ENCODE measurements at places on chromosomes 16 and 17. TPM values are rescaled to one million over a fixed set of nuclear protein-coding genes. Genes with fewer than 3 reads are reported as not detected.
A peak's percentile ranks its signal among the peaks of the same experiment; 100 is the strongest.

- no peak for DNase-seq
- no peaks in the 10 kb centered on the region for H3K27me3 ChIP-seq
- no peak overlapping the region for H3K27ac ChIP-seq
- no peak overlapping the region for H3K4me3 ChIP-seq
- H3K4me1 ChIP-seq = peaks cover 24% of the 10 kb centered on the region
- peaks cover 5% of the 10 kb centered on the region for H3K36me3 ChIP-seq
Measured at GRCh38 chr16:17223576-17223975, 247.2 kb downstream of the XYLT1 start.

DNA sequence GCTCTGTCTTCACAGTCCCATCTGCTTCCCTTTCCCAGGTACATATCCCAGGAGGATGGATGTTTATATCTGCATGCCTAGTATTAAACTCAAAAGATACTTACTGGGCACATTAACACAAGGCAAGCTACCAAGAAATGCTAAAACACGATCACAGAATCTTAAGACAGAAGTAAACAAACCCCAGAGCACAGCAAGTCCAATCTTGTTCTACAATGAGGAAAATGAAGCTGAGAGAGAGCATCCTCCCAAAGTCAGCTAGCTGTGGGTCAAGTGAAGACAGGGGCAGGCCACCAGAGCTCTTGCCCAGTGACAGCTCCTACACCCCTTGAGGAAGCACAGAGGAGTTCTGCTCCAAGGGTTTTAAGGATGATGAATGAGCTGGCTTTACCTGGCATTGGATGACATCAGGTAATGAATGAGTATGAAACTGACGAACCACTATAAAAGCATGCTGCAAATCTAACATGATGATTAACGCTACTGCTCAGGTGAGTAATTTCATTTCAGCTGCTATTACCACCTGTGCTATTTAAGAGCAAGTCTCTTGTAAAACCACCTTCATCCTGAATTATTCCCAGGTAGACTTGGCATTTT, 20.3 kb downstream of the XPO6 start:
- H3K4me3 ChIP-seq = peak overlapping the region; percentile 27
- peaks cover 23% of the 10 kb centered on the region for H3K36me3 ChIP-seq
- peak overlapping the region; percentile 83 for H3K27ac ChIP-seq
- DNase-seq = no peak

- no peaks in the 10 kb centered on the region for H3K27me3 ChIP-seq
- no peak overlapping the region for H3K27ac ChIP-seq
- no peak for DNase-seq
- no peak overlapping the region for H3K4me3 ChIP-seq
Measured at GRCh38 chr16:21650521-21650920, 1.9 kb downstream of the IGSF6 start.

DNA sequence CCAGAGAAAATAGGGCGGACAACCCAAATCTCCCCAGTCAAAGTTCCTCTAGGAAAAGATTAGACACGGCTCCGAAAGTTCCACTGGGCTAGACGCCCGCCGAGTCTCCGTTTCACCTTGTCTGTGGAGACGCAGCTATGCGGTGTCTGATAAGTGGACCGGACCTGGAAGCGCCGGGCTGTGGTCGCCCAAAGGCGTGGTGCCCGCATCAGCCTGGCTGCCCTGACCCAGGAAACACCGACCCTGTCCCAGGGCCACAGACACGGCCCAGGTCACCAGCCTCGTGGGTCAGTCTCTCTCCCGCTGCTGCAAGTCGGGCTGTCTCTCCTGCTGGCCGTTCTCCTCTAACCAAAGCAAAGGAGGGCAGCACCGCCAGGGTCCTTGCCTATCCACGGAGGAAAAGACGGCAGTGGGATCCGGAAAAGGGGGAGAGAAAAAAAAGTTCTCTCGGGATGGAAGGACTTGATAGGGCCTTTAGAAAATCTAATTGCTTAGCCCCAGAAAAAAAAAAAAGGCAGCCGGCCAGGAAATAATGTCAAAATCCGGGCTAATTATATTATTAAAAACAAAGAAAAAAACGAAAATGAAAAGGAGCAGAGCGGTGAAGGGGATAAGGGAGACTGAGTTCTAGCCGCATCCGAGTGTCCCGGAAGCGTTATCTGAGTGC, 13.9 kb upstream of the FOXF1 start:
- no peak overlapping the region for H3K27ac ChIP-seq
- H3K27me3 ChIP-seq = peaks cover 94% of the 10 kb centered on the region
- no peak for DNase-seq
- no peaks in the 10 kb centered on the region for H3K36me3 ChIP-seq
- H3K4me1 ChIP-seq = peaks cover 19% of the 10 kb centered on the region
- peak overlapping the region; percentile 69 for H3K4me3 ChIP-seq

ADPRM gene
- 7.8 TPM for total RNA-seq

DNA sequence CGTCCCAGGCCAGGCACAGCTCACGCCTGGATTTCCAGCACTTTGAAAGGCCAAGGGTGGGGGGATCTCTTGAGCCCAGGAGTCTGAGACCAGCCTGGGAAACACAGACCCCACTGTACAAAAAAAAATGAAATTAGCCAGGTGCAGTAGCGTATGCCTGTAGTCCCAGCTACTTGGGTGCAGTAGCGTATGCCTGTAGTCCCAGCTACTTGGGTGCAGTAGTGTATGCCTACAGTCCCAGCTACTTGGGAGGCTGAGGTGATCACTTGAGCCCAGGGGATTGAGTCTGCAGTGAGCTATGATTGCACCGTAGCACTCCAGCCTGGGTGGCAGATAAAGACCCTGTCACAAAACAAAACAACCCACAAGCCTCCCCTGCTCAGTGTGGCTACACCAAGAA, 27.0 kb upstream of the SLC25A19 start:
- H3K27ac ChIP-seq = no peak overlapping the region
- no peak for DNase-seq
- H3K4me1 ChIP-seq = no peaks in the 10 kb centered on the region
- no peak overlapping the region for H3K4me3 ChIP-seq
- H3K36me3 ChIP-seq = no peaks in the 10 kb centered on the region

GRCh38 chr17:1617620-1618174, 10.9 kb downstream of the SLC43A2 start:
- H3K27ac ChIP-seq = peak overlapping the region; percentile 31
- no peak overlapping the region for H3K4me3 ChIP-seq
- H3K27me3 ChIP-seq = no peaks in the 10 kb centered on the region

PRAC2 gene
- total RNA-seq = not detected

DNA sequence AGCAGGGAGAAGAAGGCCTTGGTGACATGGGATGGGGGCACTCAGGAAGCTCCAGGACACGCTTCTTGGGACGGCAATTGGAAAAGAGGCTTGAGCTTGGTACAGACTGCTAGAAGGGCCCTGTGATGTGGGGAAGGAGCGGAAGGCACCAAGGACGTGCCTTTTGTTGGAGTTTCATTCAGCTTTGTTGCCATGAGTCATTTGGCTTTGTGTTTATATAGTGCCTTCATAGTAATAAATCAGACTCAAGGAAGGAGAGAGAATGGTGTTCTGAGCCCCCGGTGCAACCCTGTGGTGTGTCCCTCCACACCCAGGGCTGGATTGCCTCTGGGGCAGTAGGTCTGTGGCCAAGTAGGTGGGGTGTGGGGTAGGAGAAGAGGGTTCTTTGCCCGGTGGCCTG, 7.4 kb upstream of the TBX4 start:
- H3K4me3 ChIP-seq = no peak overlapping the region
- no peak overlapping the region for H3K27ac ChIP-seq
- H3K4me1 ChIP-seq = peaks cover 11% of the 10 kb centered on the region
- no peaks in the 10 kb centered on the region for H3K36me3 ChIP-seq

GRCh38 chr17:21278450-21279197, 5.9 kb upstream of the MAP2K3 start:
- DNase-seq = no peak
- H3K36me3 ChIP-seq = no peaks in the 10 kb centered on the region
- H3K27me3 ChIP-seq = peaks cover 41% of the 10 kb centered on the region
- H3K4me3 ChIP-seq = no peak overlapping the region
- peaks cover 9% of the 10 kb centered on the region for H3K4me1 ChIP-seq

SLC52A1 gene
- total RNA-seq = 1.5 TPM

BCO1 gene
- total RNA-seq = 3.0 TPM

- H3K27ac ChIP-seq = peak overlapping the region; percentile 68
- H3K4me1 ChIP-seq = peaks cover 19% of the 10 kb centered on the region
- peak overlapping the region; percentile 70 for H3K4me3 ChIP-seq
- H3K36me3 ChIP-seq = no peaks in the 10 kb centered on the region
- peak; percentile 90 for DNase-seq
Measured at GRCh38 chr17:7296189-7296861, 1.9 kb upstream of the YBX2 start.

SLC2A4 gene
- total RNA-seq = 1.2 TPM

WNK4 gene
- total RNA-seq = 4.2 TPM

TBC1D26 gene
- 0.45 TPM for total RNA-seq

CLDN6 gene
- 98.9 TPM for total RNA-seq

DNA sequence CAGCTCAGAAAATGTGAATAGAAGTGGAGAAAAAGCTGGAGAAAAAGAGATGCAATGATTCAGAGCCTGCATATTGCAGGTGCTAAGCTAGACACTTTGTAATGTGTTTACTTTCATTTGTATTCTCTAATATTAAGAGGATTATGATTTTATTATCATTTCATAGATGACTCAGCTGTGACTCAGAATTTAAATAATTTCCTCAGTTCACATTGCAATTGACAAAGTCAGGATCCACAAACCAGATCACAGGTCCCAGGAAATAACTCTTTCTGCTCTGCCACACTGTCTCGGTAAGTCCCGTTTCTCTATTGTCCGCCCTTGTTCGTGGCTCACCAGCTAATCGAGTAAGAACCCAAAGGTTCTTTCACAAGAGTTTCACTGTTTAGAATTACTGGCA, 235.4 kb upstream of the MON1B start:
- H3K4me3 ChIP-seq = no peak overlapping the region
- no peak overlapping the region for H3K27ac ChIP-seq
- peaks cover 4% of the 10 kb centered on the region for H3K27me3 ChIP-seq
- DNase-seq = no peak

GRCh38 chr17:73474370-73474988, 162.7 kb upstream of the CDC42EP4 start:
- peaks cover 10% of the 10 kb centered on the region for H3K36me3 ChIP-seq
- no peak overlapping the region for H3K4me3 ChIP-seq
- DNase-seq = no peak
- peaks cover 37% of the 10 kb centered on the region for H3K4me1 ChIP-seq
- H3K27ac ChIP-seq = peak overlapping the region; percentile 51

- peaks cover under 1% of the 10 kb centered on the region for H3K27me3 ChIP-seq
- no peaks in the 10 kb centered on the region for H3K4me1 ChIP-seq
- no peak overlapping the region for H3K27ac ChIP-seq
- H3K36me3 ChIP-seq = no peaks in the 10 kb centered on the region
- no peak for DNase-seq
- H3K4me3 ChIP-seq = no peak overlapping the region
Measured at GRCh38 chr16:24228514-24228913, 27.6 kb upstream of the CACNG3 start.

- H3K27ac ChIP-seq = no peak overlapping the region
- no peaks in the 10 kb centered on the region for H3K36me3 ChIP-seq
- peaks cover 9% of the 10 kb centered on the region for H3K4me1 ChIP-seq
- H3K27me3 ChIP-seq = no peaks in the 10 kb centered on the region
- no peak for DNase-seq
- H3K4me3 ChIP-seq = no peak overlapping the region
Measured at GRCh38 chr16:89498839-89499238, 8.5 kb upstream of the ANKRD11 start.

- no peak overlapping the region for H3K27ac ChIP-seq
- no peak overlapping the region for H3K4me3 ChIP-seq
- no peaks in the 10 kb centered on the region for H3K36me3 ChIP-seq
- H3K27me3 ChIP-seq = no peaks in the 10 kb centered on the region
- peaks cover 22% of the 10 kb centered on the region for H3K4me1 ChIP-seq
Measured at GRCh38 chr17:36608794-36609497, 7.6 kb downstream of the MRM1 start.

SDR42E1 gene
- total RNA-seq = not detected

FBXW10 gene
- total RNA-seq = 0.22 TPM

TMEM204 gene
- 1.0 TPM for total RNA-seq

GRCh38 chr16:53904533-53904932, 200.6 kb downstream of the FTO start:
- H3K4me3 ChIP-seq = no peak overlapping the region
- no peaks in the 10 kb centered on the region for H3K27me3 ChIP-seq
- no peak overlapping the region for H3K27ac ChIP-seq

DNA sequence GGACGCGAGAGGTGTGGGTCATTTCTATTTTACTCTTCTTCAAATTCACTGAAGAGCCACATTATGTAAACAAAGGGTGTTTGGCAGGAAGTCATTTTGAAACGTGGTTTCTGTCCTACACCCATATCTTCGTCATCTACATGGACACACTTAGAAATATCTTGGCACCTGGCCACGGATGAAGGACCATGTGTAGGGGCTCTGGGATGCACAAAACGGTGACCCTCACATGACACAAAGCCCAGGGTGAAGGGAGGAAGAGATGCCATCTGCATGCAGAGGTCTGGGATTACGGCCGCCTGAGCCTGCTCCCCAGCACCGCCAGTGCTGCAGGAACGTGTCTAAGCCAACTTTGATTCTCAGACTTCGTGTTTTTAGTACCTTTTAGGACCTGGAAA, 130.2 kb upstream of the CHMP6 start:
- no peaks in the 10 kb centered on the region for H3K27me3 ChIP-seq
- no peak overlapping the region for H3K27ac ChIP-seq
- DNase-seq = no peak
- H3K4me1 ChIP-seq = peaks cover 13% of the 10 kb centered on the region

- H3K27me3 ChIP-seq = no peaks in the 10 kb centered on the region
- H3K36me3 ChIP-seq = no peaks in the 10 kb centered on the region
- no peak overlapping the region for H3K4me3 ChIP-seq
- peaks cover 22% of the 10 kb centered on the region for H3K4me1 ChIP-seq
- H3K27ac ChIP-seq = no peak overlapping the region
- DNase-seq = no peak
Measured at GRCh38 chr17:65753348-65753747, 191.9 kb upstream of the AXIN2 start.

DNA sequence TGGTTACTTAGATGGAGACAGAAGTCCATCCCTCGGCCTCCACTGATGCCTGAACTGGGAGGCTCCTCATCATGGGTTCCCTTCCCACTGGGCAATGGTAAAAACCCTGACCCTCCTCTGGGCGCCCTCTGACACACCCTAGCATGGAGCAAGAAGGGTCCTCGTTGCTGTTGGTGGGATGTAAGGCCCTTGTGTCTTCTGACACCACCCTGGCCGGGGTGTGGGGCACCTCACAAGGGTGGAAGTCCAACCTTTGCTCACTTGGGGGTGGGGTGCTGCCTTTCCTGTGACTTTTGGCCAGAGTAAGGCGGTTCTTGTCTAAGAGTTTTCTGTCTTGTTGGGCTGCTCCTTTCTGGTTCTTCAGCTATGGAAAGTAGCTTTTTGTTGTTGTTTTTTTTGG, 28.7 kb downstream of the MPRIP start:
- peaks cover 24% of the 10 kb centered on the region for H3K36me3 ChIP-seq
- H3K4me1 ChIP-seq = peaks cover 50% of the 10 kb centered on the region
- H3K4me3 ChIP-seq = no peak overlapping the region
- peak overlapping the region; percentile 92 for H3K27ac ChIP-seq

DNA sequence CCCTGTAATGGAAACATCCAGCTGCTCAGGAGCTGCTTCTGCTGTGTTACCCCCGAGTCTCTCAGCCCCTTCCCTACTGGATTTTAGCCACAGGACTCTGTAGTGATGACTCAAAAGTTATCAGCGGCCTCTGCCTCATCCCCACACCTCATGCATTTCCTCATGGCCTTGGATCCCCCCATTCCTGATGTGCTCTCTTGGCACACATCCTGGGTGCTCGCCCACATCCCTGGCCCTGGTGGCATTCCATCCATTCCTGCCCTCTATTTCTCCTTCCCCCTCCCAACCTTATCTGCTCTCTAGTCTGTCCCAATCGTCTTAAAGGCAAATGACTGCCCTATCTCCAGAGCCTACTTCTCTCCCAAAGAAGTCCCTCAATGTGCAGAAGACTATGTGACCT, 24.6 kb downstream of the MARF1 start:
- no peak for DNase-seq
- no peak overlapping the region for H3K27ac ChIP-seq
- no peaks in the 10 kb centered on the region for H3K4me1 ChIP-seq
- H3K36me3 ChIP-seq = peaks cover 38% of the 10 kb centered on the region
